ENCODE measurements at places on chromosomes 6 and 20.
A peak's percentile ranks its signal among the peaks of the same experiment; 100 is the strongest.

DNA sequence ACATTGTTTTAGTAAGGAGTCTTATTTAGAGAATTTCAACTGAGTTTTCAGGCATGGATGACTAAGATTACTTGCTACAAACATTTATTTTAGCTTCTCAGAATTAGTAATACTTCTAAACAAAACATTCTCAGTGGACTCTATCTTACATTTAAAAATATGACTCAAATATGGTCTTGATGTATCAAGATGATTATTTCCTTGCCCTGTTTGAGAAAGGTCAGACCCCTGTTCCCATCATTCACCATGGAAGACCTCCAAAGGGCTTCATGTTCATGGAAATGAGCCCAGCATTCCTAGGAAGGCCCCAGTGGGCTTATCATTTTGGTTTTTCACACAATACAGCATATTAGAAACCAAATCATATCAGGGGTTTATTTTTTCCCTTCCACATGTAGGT is 24.6 kb upstream of the TRPC4AP start:
- peak; percentile 55 for DNase-seq

GRCh38 chr6:96784650-96785049 is 52.6 kb downstream of the GPR63 start:
- peak; percentile 57 for DNase-seq

GRCh38 chr6:11669696-11670095 is 108.9 kb downstream of the ADTRP start:
- no peak for DNase-seq

DNA sequence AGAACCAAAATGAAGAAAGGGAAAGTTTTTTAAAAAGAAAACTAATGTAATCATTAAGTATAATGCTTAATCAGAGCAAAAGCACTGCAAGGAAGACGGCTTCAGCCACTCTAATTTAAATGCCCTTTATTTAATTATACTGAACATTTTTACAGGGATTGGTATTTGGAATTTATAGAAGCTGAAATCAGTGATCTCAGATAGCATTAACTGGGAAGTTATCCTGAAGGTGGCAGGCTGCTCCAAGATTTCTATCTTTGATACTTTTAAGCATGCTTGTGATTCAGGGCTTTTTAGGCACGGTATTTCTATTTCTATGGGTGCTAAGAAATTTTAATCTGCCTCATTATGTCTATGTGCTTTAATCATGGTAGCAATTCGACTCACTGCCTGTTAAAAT is 1.3 kb upstream of the NDUFAF4 start:
- DNase-seq = peak; percentile 66

GRCh38 chr6:33843131-33844121 is 39.6 kb upstream of the MLN start:
- no peak for DNase-seq

All from muscle of leg (tissue), 16 donors.